ENCODE measurements at places on chromosomes 6 and 20.

DNA sequence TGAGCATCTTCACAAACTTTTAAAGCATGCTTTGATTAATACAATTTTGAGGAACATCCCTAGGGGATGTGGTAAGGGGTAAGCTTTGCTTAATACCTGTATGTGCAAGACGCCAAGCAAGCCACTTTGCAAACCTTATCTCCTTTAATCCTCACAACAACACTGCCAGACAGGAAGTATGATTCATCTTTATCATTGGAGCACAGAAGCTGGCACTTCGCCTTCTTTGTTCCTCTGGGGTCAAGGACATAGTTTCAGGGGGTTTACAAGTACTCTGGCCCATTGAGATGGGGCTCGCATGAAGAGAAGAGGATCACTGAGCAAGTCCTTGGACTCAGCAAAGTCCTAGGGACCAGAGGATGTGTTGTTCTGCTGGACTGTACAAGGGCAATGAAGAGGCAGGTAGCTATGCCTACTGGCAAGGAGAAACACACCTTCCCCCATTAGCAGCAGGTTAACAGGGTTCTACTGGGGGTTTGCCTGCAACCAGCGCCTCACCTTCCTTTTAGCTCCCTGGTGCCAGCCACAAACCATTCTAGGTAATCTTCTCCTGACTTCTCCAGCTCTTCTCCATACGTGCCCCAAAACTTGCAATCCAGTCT is 8.8 kb downstream of the TMEM244 start:
- DNase-seq: no peak

- no peak for DNase-seq
Measured at GRCh38 chr20:10861619-10862018, 187.8 kb upstream of the JAG1 start.

DNA sequence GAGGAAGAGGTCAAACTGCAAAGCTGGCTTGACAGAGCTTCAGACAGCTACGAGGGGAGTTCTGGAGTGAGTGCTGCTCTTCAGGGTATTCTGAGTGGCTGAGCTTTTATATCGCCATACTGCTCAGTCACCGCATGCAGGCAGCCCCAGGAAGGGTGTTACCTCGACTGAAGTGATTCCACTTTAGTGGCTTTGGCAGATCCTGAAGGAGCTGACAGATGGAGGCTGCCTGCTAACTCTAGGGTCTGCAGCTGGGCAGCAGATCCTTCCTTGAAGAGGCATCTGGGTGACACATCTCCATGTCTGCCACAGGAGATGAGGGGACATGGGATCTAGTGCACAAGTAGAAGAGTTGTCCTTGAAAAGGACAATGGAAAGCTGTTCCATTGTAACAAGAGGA is 3.7 kb upstream of the DEK start:
- no peak for DNase-seq

- no peak for DNase-seq
Measured at GRCh38 chr20:63186528-63187316, 29.2 kb downstream of the YTHDF1 start.

DNA sequence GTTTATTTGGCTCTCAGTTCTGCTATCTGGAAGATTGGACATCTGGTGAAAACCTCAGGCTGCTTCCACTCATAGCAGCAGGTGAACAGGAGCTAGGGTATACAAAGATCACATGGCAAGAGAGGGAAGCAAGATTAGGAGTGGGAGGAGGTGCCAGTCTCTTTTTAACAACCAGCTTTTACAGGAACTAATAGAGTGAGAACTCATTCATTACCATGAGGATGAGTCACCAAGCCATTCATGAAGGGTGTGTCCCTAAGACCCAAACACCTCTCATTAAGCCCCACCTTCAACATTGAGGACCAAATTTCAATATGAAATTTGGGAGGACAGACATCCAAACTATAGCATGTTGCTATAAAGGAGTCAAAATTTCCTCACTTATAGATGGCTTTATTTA is 85.4 kb upstream of the HCRTR2 start:
- DNase-seq: no peak

DNA sequence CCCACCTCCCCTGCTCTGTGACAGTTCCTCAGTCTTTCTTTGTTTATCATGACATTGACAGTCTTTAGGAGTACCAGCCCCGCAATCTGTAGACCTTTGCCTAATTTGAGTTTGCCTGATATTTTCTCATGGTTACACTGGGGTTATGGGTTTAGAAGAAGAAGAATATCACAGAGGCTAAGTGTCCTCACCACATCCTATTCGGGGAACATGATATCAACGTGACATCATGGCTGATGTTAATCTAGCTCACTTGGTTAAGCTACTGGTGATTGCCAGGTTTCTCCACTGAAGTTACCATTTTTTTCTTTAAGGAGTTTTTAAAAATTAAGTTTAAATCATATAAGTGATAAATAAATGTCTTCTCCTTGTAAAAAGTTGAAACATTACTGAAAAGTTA is 127.5 kb downstream of the CEP57L1 start:
- no peak for DNase-seq

GRCh38 chr6:144170044-144170443 is 19.7 kb downstream of the STX11 start:
- DNase-seq: no peak

Measured in T follicular helper cell (primary cell).